Activated CD4-positive, alpha-beta T cell treated with anti-CD3 and anti-CD28 coated beads, Interleukin-2, amount 50 U/mL, for 16 hours (primary cell): ENCODE measurements at places on chromosomes 16 and 17.

- no peak for DNase-seq
These were observed 2.1 kb upstream of the MFAP4 start for GRCh38 chr17:19388791-19389785.

DNA sequence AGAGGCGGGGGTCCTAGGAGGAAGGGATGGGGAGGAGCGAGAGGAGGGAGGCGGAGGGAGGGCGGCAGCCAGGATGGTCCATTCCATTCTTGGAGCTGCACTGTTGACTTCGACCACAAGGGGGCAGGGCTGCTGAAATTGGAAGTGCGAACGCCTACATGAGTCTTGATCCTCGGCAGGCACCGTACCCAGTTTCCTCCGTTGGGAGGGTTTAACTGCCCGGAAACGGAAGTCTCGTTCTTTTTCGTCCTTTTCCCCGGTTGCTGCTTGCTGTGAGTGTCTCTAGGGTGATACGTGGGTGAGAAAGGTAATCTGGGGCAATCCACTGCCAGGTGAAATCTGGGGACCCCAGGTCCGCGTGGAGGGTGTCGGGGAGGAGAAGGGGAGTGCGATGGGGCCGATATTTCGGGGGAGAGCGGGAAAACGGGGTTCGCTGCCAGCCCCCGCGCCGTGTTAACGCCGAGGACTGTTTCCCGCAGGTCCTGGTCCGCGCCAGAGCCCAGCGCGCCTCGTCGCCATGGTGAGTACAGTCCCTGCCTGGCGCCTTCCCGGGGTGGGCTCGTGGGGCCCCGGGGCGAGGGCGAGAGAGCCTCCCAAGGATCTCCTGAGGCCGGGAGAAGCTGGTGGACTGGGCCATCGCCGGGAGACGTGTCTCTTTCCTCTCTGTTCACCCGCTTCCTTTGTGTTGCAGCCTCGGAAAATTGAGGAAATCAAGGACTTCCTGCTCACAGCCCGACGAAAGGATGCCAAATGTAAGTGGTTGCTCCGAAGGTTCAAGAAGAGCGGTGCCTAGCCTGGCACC lies at the start of gene RPL38:
Gene RPL38 (plus strand): TSS at position 240 of the 802 bp plus-strand sequence. CDS start 278 bp downstream, at position 518.
- DNase-seq, result peak; percentile 97

- DNase-seq, result no peak
These were observed 2.8 kb downstream of the WNK4 start for GRCh38 chr17:42783062-42783790.

DNA sequence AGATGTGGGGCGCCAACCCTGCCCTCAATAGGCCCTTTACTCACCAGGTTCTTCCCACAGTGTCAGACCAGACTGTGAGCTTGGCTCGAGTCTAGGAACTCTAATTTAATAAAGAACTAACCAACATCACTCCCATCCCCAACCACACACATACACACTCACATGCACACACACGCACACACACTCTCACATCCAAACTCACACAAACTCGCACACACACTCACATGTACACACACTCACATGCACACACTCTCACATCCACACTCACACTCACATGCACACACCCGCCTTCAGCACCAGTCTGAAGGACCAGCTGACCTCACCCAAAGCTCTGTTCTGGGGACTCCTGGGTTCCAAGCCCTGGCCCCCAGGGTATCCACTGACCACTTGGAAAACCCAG lies 63.8 kb downstream of the COG7 start:
- DNase-seq, result no peak

- no peak for DNase-seq
These were observed 115.5 kb downstream of the SOCS1 start for GRCh38 chr16:11140466-11140865.

- DNase-seq, result no peak
These were observed 271.1 kb upstream of the CCL2 start for GRCh38 chr17:33983824-33984574.

DNA sequence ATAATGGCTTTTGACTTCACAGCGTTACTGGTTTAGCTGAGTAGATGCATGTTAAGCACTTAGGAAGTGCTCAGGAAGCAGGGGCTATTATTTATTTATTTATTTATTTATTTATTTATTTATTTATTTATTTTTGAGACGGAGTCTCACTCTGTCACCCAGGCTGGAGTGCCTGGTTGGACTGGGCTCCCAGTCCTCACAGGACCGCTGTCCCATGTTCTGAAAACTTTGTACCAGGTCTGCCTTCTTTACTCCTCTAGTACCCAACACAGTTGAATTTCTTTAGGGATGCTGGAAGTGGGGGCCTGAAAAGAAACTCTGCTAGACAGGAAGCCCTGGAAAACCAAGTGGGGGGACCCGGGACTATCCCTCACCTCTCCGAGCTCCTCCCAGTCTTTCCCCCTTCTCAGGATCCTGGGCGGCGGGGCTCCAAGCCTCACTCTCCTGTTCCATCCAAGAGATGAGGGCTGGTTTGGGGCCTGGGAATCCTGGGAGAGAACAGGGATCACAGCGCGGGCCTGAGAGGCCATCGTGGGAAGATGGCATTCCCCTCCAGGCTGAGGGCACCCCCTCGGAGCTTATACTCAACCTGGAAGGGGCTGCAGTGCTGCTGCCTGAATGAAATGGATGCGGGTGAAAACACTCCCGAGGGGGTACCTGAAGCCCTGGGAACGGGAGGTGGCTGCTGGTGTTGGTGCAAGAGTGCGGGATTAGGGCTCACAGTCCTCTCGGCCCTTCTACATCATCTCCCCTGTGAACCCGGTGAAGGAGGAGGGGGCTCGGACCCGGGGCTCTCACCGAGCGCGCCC lies 674 bp downstream of the ZNF688 start:
- DNase-seq, result no peak

DNA sequence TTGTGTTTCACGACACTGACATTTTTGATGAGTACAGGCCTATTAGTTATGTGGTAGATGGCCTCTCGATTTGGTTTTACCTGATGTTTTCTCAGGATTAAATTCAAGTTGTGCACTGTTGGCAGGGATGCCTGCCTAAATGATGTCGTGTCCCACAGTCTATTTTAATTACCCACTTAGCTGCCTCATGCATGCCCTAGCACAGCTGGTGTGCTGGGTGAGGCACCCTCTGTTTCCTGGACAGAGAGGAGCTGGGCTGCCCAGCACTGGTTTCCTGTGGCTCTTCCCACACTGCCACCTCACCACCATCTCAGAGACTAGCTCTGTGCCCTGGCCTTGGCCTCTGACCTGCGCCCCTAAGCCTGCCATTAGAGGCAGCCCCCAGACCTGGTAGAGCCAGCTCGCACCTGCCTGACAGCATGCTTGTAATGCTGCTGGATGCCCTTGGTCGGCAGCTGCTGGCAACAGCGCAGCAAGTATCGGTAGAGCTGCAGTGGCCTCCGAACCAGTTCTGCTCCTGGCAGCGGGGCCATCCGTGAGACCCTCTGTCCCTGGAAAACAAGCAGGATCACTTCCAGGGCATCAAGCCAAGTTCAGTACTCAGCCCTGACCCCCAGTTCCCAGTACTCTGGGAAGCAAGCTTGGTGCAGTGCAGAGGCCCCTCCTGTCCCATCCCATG lies 10.9 kb downstream of the LYRM9 start:
- no peak for DNase-seq

GRCh38 chr17:76593384-76593826 lies 7.7 kb upstream of the ST6GALNAC2 start:
- DNase-seq, result no peak

GRCh38 chr17:45646288-45646988 lies 137.7 kb upstream of the CRHR1 start:
- DNase-seq, result no peak

- no peak for DNase-seq
These were observed 159.6 kb downstream of the HS3ST2 start for GRCh38 chr16:22973522-22973921.

- no peak for DNase-seq
These were observed 24.3 kb downstream of the NTAN1 start for GRCh38 chr16:15031586-15031985.

DNA sequence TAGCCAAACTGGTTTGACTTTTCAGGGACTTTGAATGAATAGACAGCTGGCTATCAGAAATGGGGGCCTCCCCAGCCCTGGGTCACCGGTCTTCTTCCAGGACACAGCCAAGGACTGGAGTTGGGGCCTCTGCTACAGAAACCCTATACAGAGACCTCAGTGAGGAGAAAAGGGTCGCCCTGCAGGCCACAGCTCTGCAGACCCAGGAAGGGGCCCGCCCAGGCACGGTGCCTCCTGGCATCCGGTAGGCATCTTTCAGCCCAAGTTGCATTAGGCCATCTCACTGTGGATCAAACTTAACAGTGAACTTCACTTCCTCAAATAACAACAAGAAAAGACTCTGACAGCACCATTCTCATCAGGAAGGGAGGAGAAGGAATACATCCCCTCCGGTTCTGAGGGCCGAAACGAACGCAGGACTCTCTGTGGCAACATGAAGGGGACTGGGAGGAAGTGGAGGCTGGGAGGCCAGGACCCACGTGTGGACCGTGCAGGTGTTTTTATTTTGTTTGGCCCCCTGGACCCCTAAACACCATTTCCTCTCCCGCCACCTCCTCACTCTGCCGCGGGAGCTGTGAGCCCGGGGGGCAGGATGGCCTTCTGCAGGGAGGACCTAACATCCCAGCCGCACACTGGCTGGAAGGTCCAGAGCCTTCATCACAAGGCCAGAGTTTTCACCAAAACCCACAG lies 7.2 kb downstream of the SLC38A10 start:
- DNase-seq, result no peak

DNA sequence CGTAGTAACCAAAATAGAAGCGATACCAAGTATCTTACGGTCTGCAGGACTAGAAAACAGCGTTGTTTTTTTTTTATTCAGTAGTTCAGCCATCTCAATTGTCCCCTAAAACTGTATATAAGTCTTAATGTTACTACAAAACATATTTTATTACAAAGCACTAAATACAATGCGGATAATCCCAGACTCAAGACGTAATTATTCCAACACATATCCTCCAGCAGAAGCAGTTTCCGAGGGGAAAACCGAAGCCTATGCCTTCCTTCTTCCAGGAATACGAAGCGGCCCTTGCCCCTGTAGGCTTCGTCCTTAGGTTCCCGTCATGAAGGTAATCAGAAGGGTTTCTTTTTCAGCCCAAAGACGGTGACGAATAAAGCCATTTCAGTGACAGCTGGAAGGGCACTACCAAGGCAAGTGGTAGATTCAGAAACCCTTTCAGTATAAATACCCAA lies 2.3 kb downstream of the TMEM107 start:
- no peak for DNase-seq

DNA sequence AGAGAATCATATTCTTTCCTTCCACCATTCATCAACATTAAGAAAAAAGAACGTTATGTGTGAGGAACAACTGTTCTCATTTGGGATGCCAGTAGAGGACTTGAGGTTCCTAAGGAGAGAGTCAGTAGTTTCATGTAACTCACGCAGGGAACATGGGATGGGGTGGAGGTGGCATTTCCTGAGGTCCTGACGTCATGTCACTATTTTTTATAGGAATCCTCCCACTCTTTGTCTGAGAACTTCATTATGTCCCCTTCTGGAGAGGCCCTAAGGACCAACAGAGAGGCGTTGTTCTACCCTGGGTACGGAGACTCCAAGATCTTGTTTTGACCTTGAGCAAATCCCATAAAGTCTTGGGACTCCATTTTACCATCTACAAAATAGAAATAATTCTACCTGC lies 211.7 kb upstream of the SOX9 start:
- DNase-seq, result no peak

DNA sequence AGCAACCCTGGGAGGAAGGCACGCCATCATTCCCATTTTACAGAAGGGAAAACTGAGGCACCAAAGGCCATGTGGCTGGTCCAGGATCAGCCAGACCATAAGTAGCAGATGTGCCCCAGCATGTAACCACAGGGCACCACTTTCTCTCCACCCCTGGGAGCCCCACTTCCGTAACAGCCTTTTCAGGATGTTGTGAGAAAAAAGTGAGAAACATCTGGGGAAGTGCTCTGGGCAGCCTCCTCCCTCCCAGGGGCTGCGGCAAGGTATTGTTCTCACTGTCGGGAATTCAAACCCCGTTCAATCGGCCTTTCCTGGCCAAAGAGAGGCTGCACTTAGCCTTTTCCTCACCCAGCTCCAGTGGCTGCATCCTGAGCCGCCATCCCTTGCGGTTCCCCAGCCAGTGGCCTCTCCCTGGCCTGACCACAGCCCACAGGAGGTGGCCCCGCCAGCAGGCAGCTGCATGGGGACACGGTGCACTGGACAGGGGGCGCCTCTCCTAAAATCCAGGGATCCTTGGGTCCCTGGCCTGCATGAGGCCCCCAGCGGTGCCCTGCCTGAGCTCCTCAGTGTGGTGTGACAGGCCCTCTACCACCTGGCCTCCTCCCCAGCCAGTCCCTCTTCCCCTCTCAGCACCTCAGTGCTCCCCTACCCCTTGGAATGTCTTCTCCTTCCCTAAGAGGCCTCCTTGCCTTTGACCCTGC lies 5.7 kb upstream of the CDH5 start:
- no peak for DNase-seq

DNA sequence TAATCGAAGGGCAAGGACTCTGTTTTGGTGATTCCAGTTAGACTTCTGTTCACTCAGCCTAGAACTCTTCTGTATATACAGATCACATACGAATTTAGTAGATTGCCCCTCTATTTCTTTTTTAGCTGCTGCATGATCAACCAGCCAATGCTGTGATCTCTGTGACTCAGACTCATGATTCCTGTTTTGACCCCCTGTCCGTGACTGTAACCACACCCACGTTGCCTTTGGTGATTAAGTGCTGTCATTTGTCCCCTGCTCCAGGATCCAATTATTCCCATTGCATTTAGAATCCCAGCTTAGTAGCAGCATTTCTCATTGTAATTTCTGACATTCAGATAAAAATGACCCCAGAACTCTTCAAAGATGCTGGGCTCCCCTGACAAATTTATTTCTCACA lies 545.7 kb downstream of the NPIPA7 start:
- DNase-seq, result no peak

DNA sequence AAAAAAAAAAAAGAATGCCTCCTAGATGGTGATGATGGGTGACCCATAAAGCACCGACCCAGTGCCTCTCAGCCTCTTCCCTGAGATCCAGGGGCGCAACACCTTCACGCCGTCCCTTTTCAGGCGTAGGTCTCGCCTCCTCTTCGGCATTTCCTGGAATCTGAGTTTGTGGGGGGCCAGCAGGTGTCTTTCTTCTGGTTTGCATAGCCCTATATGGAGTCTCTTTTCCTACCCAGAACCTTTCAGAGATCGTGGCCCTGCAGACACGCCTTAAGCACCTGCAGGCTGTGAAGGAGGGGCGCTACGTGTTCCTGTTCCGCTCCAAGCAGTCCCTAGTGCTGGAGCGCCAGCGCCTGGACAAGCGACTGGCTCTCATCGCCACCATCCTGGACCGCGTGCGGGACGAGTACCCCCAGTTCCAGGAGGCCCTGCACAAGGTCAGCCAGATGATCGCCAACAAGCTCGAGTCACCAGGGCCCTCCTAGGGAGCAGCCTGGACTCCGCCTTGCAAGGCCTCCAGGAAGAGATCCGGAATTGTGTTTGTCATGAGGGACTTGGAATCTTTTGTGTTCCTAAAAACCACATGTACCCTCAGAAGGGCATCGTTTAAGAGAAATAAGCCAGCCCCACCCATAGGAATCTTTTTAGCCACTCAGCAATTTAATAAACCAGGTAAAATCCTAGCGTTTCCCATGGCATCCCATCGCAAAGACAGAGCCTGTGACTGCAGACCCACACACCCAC lies 1.9 kb upstream of the GAA start:
- no peak for DNase-seq

GRCh38 chr17:72804949-72805707 lies 287.4 kb downstream of the SLC39A11 start:
- DNase-seq, result no peak

- DNase-seq, result no peak
These were observed 1.6 kb upstream of the HBQ1 start for GRCh38 chr16:178668-179015.

- peak; percentile 26 for DNase-seq
These were observed 202.4 kb downstream of the AXIN2 start for GRCh38 chr17:65359016-65359415.

GRCh38 chr16:86508947-86509758 lies 1.2 kb upstream of the FOXF1 start:
- peak; percentile 13 for DNase-seq
